ENCODE measurements at places on chromosomes 2 and 18.

DNA sequence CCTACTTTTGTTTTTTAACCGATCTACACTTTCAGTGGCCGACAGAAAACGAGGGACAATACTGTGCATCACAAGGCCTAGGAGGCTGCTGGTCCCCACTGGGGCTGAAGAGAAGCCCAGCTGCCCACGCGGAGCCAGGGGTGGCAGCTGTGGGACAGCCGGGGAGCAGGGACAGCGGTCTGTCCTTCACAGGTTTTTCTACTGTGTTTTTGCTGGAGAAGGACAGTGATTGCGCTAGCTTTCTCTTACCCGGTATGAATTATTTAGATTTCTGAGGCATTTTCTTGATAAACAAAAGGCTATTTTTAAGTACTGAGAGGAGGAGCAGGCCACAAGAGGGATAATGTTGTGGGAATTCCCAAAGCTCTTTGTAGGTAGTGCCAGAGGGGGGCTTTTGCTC lies 219.8 kb downstream of the ATAD2B start:
- no peak for DNase-seq

GRCh38 chr2:233426619-233427342 lies 72.5 kb downstream of the DGKD start:
- DNase-seq, result peak; percentile 35

- DNase-seq, result no peak
These were observed 338.3 kb downstream of the NBAS start for GRCh38 chr2:15222856-15223255.

DNA sequence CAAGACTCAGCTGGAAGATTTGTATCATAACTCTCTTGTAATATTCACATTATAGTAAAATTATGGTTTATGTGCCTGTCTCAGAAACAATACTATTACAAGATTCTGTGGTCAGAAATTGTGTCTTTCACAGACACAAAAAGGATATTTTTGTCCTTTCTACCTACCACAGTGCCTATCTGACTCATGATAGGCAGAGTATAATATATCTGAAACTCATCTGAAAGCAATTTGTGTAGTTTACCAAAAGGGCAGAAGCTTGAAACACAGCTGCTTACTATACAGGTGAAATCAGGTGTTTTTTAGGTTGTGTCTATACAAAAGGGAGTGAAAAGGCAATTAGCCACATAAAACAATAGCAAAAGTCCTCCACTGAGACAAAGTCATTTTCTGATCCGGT lies 10.9 kb downstream of the TMEM200C start:
- DNase-seq, result no peak

GRCh38 chr18:65227970-65228369 lies 522.8 kb upstream of the CDH7 start:
- DNase-seq, result no peak

DNA sequence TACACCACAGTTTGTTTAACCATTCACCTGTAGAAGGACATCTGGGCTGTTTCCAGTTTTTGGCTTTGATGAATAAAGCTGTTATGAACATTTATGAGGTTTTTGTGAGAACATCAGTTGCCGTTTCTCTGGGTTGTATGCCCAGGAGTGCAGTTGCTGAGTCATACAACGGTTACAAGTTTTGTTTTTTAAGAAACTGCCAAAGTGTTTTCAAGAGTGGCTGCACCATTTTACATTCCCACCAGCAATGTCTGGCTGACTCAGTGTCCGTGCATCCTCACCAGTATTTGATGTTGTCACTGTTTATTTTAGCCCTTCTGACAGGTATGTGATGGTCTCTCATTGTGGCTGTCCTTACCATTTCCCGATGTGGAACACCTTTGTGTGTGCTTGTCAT lies 48.0 kb upstream of the GPR17 start:
- DNase-seq, result no peak

- no peak for DNase-seq
These were observed 65.9 kb downstream of the COL4A4 start for GRCh38 chr2:227098162-227098515.

- no peak for DNase-seq
These were observed 238.2 kb upstream of the AGAP1 start for GRCh38 chr2:235255693-235256092.

- no peak for DNase-seq
These were observed 14.4 kb downstream of the INHBB start for GRCh38 chr2:120360307-120360855.

DNA sequence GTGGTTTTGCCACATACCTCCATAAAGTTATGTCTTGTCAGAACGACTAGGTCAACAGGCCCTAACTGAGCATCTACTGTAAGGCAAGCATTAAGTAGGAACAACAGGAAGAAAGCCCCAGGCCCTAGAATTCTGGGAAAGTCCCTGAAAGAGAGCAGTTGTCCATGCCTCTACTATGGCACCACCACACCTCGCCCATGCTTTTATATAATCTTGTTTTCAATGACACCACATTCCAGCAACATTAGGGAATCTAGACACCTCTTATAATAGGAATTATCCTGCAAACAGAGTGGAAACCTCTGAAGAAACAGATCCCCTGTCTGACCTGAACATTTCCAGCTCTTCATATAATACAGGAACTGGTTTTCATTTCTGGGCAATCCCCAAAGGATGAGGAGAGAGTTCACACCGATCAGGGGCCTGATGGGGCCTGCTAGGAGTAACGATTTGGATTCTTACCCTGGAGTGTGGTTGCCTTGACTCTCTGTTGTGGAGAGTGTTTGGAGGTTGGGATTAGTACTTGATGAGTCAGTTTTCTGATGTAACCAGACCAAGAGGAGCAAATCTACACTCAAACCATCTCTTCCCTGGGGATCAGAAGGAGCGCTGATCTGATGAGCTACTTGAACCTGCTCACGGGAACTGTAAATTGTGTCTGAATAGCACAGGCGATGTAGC lies 31.9 kb upstream of the CEP68 start:
- peak; percentile 24 for DNase-seq

DNA sequence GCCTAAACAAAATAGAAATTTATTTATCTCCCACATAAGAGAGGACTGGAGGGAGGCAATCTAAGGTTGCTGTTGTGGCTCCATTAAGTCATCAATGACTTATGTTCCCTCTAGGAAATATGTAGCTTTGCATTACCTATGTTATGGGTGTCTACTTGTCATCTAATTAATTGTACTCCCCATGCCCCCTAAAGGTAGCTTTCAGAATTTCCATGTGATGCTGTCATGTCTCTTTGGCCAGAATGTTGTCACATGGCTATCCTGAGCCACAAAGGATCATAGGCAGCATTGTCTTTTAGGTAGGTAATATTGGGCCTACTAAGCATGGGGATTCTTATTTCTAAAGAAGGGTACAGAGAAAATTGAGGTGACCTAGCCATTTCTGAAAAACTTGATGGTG lies 935.6 kb upstream of the FANCL start:
- no peak for DNase-seq

DNA sequence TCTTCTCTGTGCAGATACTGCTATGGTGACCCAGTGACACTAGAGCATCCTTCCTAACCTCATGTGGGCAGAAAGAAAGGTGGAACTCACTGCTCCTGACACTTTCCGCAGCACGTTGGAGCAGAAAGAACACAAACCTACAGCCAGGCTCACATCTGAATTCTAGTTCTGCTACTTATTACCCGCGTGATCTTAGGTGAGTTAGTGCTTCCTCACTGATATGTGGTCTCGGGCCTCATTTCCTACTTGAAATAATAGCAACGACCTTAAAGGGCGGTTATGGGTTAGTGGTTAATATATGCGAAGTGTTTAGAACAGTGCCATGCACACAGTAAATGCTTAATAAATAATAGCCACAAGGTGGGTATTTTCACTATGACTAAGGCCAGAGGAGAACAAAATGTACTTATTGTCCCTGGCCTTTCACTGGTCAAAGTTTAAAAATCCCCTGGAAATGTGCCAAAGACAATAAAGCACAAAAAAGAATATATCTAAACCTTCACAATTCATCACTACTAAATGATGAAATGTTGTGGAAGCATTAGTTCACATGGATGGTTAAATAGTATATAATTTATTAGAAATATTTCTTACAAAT lies 66.6 kb downstream of the MYOM1 start:
- DNase-seq, result no peak

- no peak for DNase-seq
These were observed 325.8 kb downstream of the DYSF start for GRCh38 chr2:71778936-71779773.

- DNase-seq, result no peak
These were observed 58.0 kb upstream of the TMEM163 start for GRCh38 chr2:134776836-134777235.

DNA sequence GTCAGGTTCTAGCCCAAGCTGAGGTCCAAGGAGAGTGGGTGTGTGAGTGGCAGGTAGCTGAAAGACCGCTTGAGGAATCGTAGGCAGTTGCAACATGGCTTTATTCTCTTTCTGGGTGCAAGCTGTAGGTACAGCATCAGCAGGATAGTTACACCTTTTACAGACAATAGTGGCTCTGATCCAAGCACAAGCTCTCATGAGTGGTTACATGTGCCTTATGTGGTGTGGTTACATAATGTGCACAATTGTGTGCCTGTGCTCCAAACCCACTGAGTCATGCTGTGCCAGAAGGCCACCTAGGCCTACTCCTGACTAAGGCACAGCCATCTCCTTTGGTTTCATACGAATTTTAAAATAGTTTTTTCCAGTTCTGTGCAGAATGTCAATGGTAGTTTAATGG lies 227.6 kb downstream of the SATB2 start:
- no peak for DNase-seq

- no peak for DNase-seq
These were observed 14.4 kb upstream of the STAT4 start for GRCh38 chr2:191165176-191165643.

GRCh38 chr2:201057087-201057521 lies 14.4 kb downstream of the HYCC2 start:
- DNase-seq, result no peak

DNA sequence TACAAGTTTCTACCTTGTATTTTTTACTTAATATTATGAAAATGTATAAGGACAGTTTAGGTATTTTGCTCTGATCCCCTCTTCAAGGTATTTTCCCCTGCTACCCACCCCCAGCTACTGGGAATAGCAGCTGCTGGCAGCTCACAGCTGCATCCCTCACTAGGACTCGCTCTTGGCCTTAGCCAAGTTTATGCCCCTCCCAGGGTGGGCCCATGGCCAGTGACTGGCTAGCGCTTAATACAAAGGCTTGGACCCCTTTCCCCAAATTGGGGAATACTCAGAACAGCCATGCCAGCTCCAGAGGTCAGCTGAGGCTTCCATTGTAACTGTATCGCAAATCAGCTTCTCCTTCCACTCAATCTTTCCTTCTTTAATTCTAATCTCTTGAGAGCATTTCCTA lies 131.3 kb downstream of the GFPT1 start:
- no peak for DNase-seq

- no peak for DNase-seq
These were observed 792.2 kb downstream of the EPHA4 start for GRCh38 chr2:220779931-220780330.

- DNase-seq, result peak; percentile 64
These were observed 187.1 kb downstream of the ZBTB7C start for GRCh38 chr18:48222118-48222517.

DNA sequence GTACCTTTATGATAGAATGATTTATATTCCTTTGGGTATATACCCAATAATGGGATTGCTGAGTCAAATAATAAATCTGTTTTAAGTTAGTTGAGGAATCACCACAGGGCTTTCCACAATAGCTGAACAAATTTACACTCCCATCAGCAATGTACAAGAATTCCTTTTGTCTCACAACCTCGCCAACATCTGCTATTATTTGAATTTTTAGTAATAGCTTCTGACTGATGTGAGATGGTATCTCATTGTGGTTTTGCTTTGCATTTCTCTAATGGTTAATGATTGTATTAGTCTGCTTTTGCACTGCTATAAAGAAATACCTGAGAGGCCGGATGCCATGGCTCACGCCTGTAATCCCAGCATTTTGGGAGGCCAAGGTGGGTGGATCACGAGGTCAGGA lies 1387.6 kb upstream of the ACVR2A start:
- no peak for DNase-seq

- no peak for DNase-seq
These were observed 102.6 kb downstream of the SEPTIN10 start for GRCh38 chr2:109511168-109511567.

DNA sequence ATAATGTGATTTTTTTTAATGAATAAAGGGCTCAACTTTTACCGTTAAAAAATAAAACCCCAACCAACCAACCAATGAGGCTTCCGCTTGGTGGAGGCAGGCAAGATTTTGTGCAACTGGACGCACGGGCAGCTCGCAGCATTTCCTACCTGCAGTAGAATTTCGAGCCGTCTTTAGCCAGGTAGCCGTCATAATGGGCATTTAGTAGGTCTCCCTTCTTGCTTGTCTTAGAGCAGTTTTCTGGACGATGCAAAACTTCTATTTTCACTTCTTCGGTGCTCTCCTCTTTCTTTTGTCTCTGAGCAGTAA lies 316 bp downstream of the FKBP7 start:
- DNase-seq, result no peak

- DNase-seq, result no peak
These were observed 31.1 kb downstream of the DRC1 start for GRCh38 chr2:26432859-26433258.

- peak; percentile 91 for DNase-seq
These were observed 403 bp upstream of the CLUL1 start for GRCh38 chr18:596288-596881.

GRCh38 chr2:26811261-26811660 lies 25.4 kb downstream of the CENPA start:
- no peak for DNase-seq

DNA sequence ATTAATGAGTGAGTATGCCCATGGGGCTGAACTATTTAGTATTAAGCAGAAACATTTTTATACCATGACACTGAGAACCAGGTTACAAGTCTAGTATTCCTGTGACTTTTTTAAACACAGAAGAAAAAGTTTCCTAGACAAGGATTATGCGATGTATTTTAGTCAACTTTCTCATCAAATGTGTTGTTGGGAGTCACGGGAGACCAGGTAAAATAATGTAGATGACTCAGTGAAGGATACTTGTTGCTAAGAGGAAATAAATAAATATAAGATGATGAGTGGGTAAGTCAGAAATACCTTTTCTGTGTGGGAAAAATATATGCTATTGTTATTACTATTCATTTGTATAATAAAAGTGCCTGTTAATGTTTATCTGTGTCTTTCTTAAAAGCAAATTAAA lies 23.4 kb downstream of the MBD5 start:
- no peak for DNase-seq

- DNase-seq, result no peak
These were observed 793.5 kb upstream of the SOX11 start for GRCh38 chr2:4898706-4899105.

DNA sequence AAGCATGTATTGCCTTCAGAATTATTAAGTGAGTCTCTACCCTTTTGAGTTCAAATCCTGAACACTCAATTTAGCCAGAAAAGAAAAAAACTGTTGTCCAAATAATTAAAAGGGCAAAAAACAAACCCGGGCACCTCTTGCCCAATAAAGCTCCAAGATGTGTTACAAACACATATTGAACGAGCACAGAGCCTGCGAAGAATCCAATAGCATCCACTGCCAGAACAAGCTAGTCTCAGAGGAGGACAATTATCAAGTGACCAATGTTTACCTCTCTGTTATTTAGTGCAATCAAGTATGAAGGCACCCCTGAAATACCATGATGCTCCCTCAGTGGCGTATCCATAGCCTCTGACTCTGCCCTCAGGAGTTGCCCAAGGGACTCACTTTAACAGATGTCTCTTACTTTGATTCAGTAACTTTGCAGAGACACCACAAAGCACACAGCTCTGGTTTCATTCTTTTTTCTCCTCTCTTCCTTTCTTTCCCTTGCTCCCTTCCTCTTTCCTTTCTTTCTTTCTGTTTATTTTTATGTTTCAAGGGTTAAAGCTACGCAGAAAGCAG lies 93.5 kb upstream of the SPATS2L start:
- DNase-seq, result no peak

Measured in erythroblast (primary cell).